ENCODE measurements at places on chromosomes 3 and 15. TPM values are rescaled to one million over a fixed set of nuclear protein-coding genes. Genes with fewer than 3 reads are reported as not detected.

VILL gene
- total RNA-seq = 3.6 TPM

RTP4 gene
- total RNA-seq = 2.0 TPM

GRCh38 chr15:51613951-51614350 lies 8.6 kb downstream of the DMXL2 start:
- DNase-seq = no peak

DNA sequence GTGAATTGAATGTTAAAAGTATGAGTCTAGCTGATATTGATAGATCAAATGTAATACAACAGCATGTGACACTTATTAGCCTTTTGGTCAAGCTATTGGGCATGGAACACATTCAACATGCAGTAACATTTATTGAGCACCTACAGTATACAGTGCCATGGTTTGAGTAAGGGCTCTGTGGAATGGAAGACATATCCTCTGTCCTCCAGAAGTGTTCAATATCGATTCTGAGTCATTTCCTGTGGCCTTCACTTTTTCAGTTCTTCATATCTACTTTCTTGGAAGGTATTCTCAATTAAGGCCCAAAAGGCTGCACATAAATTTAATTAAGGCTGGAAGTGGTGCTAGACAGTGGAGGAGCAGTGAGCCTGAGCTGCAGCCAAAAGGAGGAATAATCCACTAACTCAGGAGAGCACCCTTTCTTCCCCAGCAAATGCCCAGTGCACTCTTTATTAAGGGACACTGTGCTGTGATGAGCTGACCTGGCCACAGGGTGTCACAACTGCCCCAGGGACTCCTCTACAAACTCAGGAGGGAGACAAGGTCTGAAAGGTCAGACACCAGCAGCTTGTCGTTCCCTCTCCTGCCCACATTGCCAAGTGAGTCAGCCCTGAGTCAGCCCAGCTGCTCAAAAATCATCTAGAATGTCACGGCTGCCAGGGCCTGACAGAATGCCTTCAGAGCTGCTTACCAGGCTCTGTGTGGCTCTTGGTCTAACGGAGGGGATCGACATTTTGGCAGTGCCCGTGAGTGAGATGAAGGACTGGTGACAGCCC lies 544.8 kb downstream of the AGBL1 start:
- peak; percentile 29 for DNase-seq

GRCh38 chr3:99319961-99320360 lies 318.4 kb upstream of the COL8A1 start:
- DNase-seq = no peak

DNA sequence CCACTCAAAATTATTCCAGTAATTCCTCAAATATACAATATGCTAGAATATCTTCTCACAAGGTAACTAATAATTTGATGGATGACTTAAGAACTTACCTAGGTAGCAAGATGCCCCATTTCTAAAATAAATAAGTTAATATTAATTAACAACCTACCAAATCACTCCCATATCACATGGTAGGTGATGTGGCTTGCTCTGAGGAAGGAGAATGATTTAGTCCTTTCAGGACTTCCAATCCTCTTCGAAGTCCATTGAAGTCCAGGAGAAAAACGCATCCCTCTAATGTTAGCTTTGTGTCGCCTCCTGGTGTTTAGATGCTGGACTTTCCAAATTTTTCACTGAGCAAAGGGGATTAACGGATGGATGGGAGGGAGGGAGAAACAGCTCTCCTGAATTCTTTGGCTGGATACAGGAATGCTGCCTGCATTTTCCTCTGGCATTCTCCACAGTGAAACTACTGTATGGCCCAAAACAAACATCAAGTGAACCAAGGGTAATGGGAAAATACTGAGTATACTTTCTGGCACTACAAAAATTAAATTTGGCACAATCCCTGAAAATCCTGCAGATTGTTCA lies 58.6 kb downstream of the PRICKLE2 start:
- no peak for DNase-seq

DNA sequence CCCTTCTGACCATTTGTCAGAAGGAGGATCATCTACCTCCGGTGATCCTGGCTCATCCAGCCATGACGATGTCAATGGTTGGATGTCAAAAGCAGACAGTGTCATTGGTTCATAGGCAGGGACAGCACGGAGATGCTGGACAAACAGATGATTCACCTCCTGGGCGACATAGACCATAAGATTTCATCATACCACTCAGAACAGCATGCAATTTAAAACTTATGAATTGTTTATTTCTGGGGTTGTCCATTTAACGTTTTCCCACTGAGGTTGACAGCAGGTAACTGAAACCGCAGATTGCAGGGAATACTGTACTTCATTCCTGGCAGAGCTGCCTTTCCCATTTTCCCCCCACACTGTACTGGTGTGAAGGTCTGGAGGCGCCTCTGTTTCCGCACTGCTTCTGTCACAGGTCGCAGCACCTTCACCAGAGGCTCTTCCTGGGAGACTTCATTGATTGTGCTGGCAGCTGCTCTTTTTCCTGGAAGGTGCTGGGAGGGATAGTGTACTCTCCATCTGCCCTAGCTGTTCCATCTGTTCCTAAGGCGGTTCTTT lies 32.5 kb upstream of the TMOD3 start:
- peak; percentile 26 for DNase-seq

- no peak for DNase-seq
Observed at GRCh38 chr3:74303711-74304110, 310.7 kb downstream of the CNTN3 start.

GRCh38 chr3:51830836-51831385 lies 30.5 kb upstream of the IQCF2 start:
- no peak for DNase-seq

DNA sequence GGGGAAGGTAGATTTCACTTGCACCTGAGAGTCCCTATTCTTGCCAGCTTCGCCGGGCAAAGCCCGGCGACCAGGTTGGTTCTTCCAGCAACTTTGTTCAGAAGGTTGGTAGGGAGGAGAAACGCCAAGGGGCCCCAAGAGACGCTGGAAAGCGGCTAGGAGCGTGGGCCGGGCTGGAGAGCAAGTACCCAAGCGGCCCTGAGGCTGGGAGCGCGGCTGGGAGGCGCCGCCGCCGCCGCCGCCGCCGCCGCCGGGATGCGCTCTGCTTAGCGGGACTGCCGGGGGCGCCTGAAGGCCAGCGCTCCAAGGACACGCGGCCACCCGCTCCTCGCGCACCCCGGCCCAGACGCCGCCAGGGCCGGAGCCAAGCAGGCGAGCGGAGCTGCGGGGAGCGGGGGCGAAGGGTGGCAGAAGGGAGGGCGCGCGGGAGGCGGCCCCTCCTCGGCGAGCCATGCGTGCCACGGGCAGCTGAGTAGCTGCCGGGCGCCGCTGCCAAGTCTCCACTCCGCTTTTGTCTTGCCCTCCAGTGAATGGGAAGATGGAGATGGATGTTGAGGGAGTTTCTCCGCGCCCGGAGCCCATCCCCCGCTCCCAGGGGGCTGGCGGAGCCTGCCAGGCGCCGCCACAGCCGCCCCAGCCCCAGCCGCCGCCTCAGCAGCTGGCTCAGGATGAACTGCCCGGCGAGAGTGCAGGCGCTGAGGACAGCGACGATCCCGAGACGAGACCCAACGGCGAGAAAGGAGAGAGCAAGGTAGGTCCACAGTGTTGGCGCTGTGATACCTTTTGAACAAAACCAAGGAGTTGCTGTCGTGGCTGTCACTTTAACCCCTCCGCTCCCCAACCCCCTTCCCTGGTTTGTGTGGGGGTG lies 227.4 kb upstream of the AZI2 start:
- peak; percentile 19 for DNase-seq

DNA sequence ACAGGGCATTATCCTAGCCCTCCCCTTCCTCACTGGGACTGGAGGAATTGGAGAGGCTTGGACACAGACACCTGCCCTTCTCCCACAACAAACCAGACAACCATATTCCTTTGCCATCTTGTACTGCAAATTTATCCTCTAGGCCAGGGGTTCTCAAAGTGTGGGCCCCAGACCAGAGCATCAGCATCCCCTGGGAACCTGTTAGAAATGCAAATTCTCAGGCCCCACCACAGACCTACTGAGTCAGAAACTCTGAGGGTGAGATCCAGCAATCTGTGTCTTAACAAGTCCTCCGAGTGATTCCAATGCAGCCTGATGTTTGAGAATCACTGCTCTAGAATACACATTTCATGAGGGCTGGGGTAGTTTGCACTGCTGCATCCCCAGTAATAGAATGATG lies 115.4 kb downstream of the OXNAD1 start:
- DNase-seq = no peak

DNA sequence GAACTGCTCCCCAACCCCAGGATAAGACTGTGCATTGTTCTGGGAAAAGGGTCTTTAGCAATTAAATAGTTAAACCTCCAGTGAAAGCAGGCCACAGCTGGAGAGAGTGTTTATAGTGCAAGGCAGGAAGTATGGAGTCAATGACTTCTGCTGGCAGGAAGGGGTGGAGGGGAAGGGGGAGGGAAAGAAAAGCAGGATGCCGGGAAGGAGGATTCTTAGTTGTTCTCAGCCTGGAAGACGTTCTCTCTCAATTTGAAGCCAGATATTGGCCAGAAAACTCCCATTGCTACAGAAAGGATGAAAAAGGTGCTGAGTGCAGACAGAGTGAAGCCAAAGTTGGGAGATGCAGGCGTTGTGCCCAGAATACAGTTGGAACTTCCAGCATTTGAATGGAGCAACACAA lies 35.7 kb upstream of the ACTL6A start:
- DNase-seq = peak; percentile 25

DNA sequence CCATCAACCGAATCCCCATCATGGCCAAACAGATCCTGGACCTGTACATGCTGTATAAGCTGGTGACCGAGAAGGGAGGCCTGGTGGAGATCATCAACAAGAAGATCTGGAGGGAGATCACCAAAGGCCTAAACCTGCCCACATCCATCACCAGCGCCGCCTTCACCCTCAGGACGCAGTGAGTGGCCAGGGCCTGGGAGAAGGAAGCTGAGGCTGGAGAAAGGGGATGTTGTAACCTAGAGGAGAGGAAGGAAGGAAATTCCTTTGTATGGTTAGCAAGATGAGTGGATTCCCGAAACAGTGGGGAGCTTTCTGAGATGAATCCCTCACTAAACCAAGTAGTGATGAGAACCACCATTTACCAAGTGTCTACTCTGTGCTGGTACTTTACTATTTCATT lies 25.8 kb upstream of the CLK3 start:
- no peak for DNase-seq
